Upper lobe of right lung (tissue), 1 donor: ENCODE measurements at places on chromosomes 7 and 10.

DNA sequence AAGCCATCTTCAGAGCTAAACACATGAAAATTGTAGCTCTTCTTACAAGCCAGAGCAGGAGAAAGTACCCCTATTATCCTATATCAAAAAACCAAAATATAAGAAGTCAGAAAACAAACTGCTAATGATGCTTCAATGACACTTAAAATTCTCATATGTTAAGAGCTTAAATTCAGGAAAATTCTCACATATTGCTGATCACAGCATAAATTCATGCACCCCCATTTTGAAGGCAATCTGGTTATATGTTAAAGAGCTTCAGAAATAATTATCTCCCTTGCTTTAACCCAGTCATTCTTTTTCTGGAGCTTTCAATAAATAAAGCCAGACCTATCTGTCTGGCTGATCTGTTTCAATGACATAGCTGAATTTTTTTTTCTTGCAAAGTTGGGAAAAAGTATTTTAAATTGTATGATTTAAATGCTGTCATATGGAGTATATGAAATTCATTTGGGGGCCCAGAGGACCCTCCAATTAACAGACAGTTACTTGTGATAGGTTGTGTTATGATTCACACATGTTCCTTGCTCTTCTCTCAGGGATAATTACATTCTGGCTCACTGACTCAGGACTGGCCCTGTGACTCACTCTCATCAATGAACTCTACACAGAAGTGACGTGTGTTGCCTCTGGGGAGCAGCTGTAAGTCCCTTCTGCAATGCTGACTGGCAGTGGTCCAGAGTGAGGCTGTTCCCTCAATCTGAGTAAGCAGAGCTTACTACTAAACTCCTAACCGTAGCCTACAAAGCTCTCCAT, 85.2 kb downstream of the HGF start:
- no peak overlapping the region for H3K4me3 ChIP-seq
- no peaks in the 10 kb centered on the region for H3K27me3 ChIP-seq
- no peaks in the 10 kb centered on the region for H3K4me1 ChIP-seq
- DNase-seq: peak; percentile 61
- peak overlapping the region; percentile 33 for H3K27ac ChIP-seq

DNA sequence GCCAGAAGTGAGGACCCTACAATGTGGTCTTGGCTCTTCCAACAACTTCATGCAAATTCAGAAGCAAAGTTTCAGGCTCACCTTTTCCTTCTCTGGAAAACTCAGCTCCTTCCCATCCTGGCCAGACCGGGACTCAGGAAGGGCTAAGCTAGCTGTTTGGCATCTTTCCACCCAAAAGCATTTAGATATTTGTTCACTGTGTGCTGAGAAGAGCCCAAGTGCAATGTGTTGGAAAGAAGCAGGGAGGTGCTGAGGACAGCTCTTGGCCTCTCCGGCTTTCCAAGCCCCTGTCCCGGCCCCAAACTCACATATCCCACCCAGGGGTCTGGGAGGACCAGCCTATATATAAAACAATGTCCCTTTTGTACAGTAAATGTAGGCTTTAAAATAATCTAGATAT, 44.5 kb downstream of the MKI67 start:
- no peak overlapping the region for H3K27ac ChIP-seq
- peak; percentile 7 for DNase-seq
- peaks cover 70% of the 10 kb centered on the region for H3K36me3 ChIP-seq
- H3K4me3 ChIP-seq: no peak overlapping the region
- no peaks in the 10 kb centered on the region for H3K4me1 ChIP-seq

DNA sequence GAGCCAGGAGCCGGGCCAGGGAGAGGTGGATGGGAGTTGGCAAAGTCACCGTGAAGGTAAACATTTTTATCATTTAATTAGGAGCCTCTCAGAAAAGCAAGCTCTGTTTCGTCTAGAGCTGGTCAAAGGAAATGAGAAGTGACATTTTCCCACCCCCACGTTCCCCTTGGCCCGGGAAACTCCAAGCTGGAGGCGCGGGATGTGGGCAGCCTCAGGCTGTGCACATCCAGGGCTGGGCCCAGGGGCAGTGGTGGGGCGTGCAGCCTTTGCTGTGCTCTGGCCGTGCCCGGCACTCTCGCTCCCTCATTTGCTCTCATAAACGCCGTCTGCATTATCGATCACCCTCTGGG, 135.6 kb upstream of the RET start:
- no peaks in the 10 kb centered on the region for H3K36me3 ChIP-seq
- no peaks in the 10 kb centered on the region for H3K4me1 ChIP-seq
- peak; percentile 44 for DNase-seq

DNA sequence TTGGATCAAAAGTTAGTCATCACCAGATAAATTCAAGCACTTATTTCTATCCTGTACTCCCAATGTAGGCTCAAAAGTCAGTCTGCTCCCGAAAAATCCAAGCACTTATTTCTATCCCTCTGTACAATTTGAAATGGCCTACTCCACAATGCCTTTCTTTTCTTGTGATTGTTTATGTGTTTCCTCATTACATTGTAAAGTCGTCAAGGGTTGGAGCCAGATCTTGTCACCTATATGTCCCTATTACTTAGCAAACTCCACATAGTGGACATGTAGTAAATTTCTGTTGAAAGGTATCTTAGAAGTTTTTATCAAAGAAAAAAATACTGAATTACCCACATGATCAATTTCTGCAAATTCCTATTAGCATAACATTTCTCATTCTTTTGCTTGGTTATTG, 82.1 kb downstream of the CYP51A1 start:
- H3K4me1 ChIP-seq: no peaks in the 10 kb centered on the region
- peaks cover 38% of the 10 kb centered on the region for H3K36me3 ChIP-seq
- no peak overlapping the region for H3K27ac ChIP-seq
- H3K27me3 ChIP-seq: no peaks in the 10 kb centered on the region
- no peak for DNase-seq

DNA sequence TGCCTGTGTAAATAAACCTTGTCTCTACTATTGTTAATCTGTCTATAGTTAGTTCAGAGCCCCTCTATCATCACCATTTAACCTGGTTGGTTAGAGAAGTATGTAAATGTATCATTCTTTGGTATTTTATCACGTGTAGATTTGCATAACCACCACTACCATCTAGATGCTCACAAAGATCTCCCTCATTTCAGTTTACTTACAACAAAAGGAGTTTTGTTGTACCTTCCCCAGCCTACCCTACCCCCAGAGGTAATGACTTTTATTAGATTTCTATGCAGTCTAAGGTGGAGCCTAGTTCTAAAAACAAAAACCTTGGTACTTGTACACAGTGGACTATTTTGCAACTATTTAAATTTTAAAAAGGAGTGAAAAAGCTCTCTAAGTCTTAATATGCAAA, 17.5 kb downstream of the ACADSB start:
- H3K4me1 ChIP-seq: no peaks in the 10 kb centered on the region
- DNase-seq: no peak
- H3K36me3 ChIP-seq: no peaks in the 10 kb centered on the region
- H3K27ac ChIP-seq: no peak overlapping the region

DNA sequence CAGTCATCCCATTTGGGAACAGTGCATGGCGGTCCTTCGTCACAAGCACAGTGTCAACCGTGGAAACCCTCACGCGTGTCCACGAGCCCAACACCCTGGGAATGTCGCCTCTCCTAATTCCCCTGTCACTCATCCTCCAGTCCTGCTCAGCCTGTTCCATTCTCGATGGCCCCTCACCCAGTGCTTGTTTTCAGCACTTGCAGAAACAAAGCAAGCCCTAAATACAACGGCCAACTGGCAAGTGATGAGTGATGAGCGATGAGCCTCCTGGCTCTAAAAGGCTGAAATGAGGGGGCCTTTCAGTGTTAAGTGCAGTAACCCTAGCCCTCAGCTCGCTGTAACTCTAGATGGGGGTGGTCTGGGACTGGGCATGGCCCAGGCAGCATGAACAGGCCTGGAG, 22.6 kb downstream of the NKX2-3 start:
- no peak for DNase-seq
- H3K27ac ChIP-seq: no peak overlapping the region
- peaks cover 36% of the 10 kb centered on the region for H3K27me3 ChIP-seq
- no peak overlapping the region for H3K4me3 ChIP-seq
- no peaks in the 10 kb centered on the region for H3K4me1 ChIP-seq
- no peaks in the 10 kb centered on the region for H3K36me3 ChIP-seq

GRCh38 chr7:29197916-29198315, 3.3 kb downstream of the CHN2 start:
- DNase-seq: no peak
- peaks cover 7% of the 10 kb centered on the region for H3K4me1 ChIP-seq
- H3K27me3 ChIP-seq: peaks cover 18% of the 10 kb centered on the region
- H3K27ac ChIP-seq: no peak overlapping the region
- H3K36me3 ChIP-seq: no peaks in the 10 kb centered on the region
- H3K4me3 ChIP-seq: no peak overlapping the region

DNA sequence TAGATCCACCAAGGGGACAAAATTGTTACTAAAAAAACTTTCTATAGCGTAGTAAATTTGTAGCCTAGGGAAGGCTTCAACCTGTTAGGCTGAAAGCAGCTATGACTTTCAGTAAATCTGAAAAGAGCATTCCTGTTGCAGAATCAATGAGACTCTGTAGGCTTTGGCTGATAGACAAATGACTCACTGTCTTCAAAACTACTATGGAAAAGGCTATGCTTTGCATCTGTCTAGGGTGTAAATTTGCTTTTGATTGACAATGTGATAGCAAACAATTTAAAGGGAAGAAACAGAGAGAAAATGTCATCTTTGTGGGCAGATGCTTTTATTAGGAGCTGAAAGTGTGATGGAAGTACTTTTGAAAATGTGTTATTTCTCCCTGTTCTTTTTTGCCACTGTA, 60.6 kb downstream of the ARL5B start:
- H3K4me3 ChIP-seq: no peak overlapping the region
- no peaks in the 10 kb centered on the region for H3K36me3 ChIP-seq
- H3K27me3 ChIP-seq: no peaks in the 10 kb centered on the region
- no peak overlapping the region for H3K27ac ChIP-seq
- no peak for DNase-seq

GRCh38 chr7:55099821-55100543, 81.2 kb downstream of the EGFR start:
- no peak for DNase-seq
- peaks cover 22% of the 10 kb centered on the region for H3K4me1 ChIP-seq
- H3K27me3 ChIP-seq: no peaks in the 10 kb centered on the region
- no peaks in the 10 kb centered on the region for H3K36me3 ChIP-seq
- peak overlapping the region; percentile 43 for H3K27ac ChIP-seq

GRCh38 chr10:125125951-125126735, 34.2 kb downstream of the CTBP2 start:
- H3K36me3 ChIP-seq: peaks cover 4% of the 10 kb centered on the region
- H3K27me3 ChIP-seq: no peaks in the 10 kb centered on the region
- H3K4me3 ChIP-seq: no peak overlapping the region
- peaks cover 16% of the 10 kb centered on the region for H3K4me1 ChIP-seq
- H3K27ac ChIP-seq: no peak overlapping the region
- peak; percentile 59 for DNase-seq

DNA sequence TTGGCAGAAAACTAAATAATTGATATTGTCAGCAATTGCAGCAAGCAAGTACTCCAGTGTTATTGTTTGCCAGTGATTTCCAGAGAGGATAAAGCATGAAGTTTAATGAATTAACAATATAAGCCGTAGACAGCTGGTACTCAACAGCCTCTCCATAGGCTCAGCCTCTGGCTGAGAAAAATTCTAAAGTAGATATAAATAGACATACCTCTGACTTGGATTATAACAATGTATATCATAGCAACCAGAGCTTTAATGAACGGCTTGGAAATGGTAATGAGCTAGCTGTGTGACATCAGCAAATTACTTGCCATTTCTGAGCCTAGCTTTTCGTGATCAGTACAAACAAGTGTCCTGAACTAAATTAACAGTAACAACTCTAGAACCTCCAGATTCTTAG, 1055.4 kb upstream of the AUTS2 start:
- H3K27ac ChIP-seq: no peak overlapping the region
- H3K4me3 ChIP-seq: no peak overlapping the region
- no peaks in the 10 kb centered on the region for H3K36me3 ChIP-seq
- no peak for DNase-seq
- no peaks in the 10 kb centered on the region for H3K27me3 ChIP-seq
- no peaks in the 10 kb centered on the region for H3K4me1 ChIP-seq

- no peak overlapping the region for H3K27ac ChIP-seq
- DNase-seq: no peak
- peaks cover 10% of the 10 kb centered on the region for H3K4me1 ChIP-seq
- H3K4me3 ChIP-seq: no peak overlapping the region
Observed at GRCh38 chr10:118835682-118836326, 81.0 kb upstream of the CACUL1 start.

DNA sequence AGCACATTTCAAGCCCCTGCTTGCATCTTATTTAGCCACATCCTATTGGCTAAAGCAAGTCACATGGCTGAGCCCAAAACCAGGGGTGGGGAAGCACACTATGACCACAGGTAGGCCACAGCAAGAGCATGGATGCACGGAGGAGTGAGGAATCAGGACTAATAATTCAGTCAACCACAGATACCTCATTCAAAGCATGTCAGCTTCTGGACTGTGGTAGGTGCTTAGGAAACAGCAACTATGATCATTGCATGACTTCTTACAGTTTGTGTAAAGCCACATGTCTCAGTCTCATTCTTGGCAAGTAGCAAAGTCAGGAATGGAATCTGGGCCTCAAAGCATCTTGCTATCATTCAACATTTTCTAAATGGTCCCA, 79.0 kb upstream of the EMX2 start:
- H3K4me1 ChIP-seq: no peaks in the 10 kb centered on the region
- no peak for DNase-seq
- H3K27ac ChIP-seq: no peak overlapping the region
- H3K36me3 ChIP-seq: no peaks in the 10 kb centered on the region

DNA sequence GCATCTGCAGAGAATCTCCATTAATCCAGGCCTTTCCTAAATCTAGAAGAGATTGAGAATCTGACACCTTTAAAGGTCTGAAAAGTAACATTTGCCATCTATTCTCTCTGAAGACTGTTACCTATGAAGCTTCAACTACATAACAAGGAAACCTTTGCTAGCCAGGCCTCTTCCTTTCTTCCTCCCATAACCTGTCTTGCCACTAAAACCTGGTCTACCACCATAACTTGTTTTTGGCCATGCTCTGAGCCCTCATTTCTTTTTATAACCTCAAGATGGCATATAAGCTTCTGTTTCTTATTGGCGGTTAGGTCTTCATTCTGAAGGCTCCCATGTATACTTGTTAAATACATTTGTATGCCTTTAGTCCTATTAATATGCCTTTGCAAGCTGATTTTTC, 348.4 kb upstream of the MEOX2 start:
- H3K27me3 ChIP-seq: no peaks in the 10 kb centered on the region
- DNase-seq: no peak
- H3K4me1 ChIP-seq: no peaks in the 10 kb centered on the region
- no peak overlapping the region for H3K4me3 ChIP-seq
- H3K36me3 ChIP-seq: no peaks in the 10 kb centered on the region

DNA sequence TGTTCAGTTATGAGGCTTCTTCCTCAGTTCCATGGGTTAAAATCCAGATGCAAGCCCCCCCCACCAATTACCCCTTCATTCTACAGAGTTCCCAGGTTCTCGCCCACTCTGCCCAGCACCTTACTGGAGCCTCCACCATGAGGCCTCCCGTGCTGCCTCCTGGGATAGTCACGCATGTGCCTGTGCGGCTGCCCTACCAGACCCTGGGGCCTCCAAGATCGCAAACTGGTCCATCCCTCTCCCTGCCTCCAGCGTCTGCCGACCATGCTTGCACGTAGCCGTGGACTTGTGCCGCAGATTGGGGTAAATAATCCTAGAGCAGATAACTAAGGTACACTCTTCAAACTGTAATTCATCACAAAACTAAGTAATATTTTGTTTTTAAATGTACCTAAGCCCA, 611.2 kb downstream of the PTPRN2 start:
- H3K36me3 ChIP-seq: no peaks in the 10 kb centered on the region
- no peak overlapping the region for H3K27ac ChIP-seq
- no peaks in the 10 kb centered on the region for H3K27me3 ChIP-seq
- no peaks in the 10 kb centered on the region for H3K4me1 ChIP-seq
- peak; percentile 52 for DNase-seq

- no peaks in the 10 kb centered on the region for H3K27me3 ChIP-seq
- H3K36me3 ChIP-seq: no peaks in the 10 kb centered on the region
- peaks cover 18% of the 10 kb centered on the region for H3K4me1 ChIP-seq
Observed at GRCh38 chr7:37035631-37036030, 311.3 kb upstream of the AOAH start.
